Regular cardiac myocyte (primary cell): ENCODE measurements at places on chromosomes 2 and 18. TPM values are rescaled to one million over a fixed set of nuclear protein-coding genes. Genes with fewer than 3 reads are reported as not detected.

Gene POU3F3
- total RNA-seq = 0.19 and 0.28 TPM in 2 replicates

Gene NCOA1
- 7.5 and 7.9 TPM in 2 replicates for total RNA-seq

Gene UGT1A10
- not detected in 2 replicates for total RNA-seq

Gene ST6GAL2
- under 0.01 TPM in 2 replicates for total RNA-seq

Gene L3MBTL4
- under 0.01 TPM in 2 replicates for total RNA-seq

Gene GNLY
- total RNA-seq = not detected in 2 replicates

Gene STK11IP
- 11.5 and 19.4 TPM in 2 replicates for total RNA-seq

Gene C2orf15
- total RNA-seq = 0.19 and 0.28 TPM in 2 replicates

Gene PXDN
- 204 TPM in 2 replicates for total RNA-seq

Gene TCF7L1
- 1.3 and 2.3 TPM in 2 replicates for total RNA-seq

Gene COBLL1
- 7.7 and 20.9 TPM in 2 replicates for total RNA-seq

Gene STPG4
- total RNA-seq = under 0.01 and 0.56 TPM in 2 replicates

Gene ATL2
- total RNA-seq = 114 and 122 TPM in 2 replicates

Gene UGT1A3
- total RNA-seq = not detected in 2 replicates

Gene CYBRD1
- total RNA-seq = 81.9 and 312 TPM in 2 replicates

Gene C1D
- 30.7 and 33.3 TPM in 2 replicates for total RNA-seq

Gene NT5DC4
- not detected in 2 replicates for total RNA-seq

Gene KATNAL2
- total RNA-seq = 0.96 and 2.5 TPM in 2 replicates

Gene MFSD6
- 10.7 and 21.4 TPM in 2 replicates for total RNA-seq

Gene SLC66A2
- total RNA-seq = 38.3 and 45.1 TPM in 2 replicates

Gene SPP2
- total RNA-seq = not detected in 2 replicates

Gene GAD1
- total RNA-seq = under 0.01 and 0.19 TPM in 2 replicates

Gene COLEC12
- 5.0 and 10.1 TPM in 2 replicates for total RNA-seq

Gene ABCB11
- total RNA-seq = not detected in 2 replicates

Gene SKOR2
- not detected in 2 replicates for total RNA-seq

Gene TTC27
- 29.9 and 39.7 TPM in 2 replicates for total RNA-seq

Gene CCL20
- total RNA-seq = 1.3 and 57.5 TPM in 2 replicates

Gene MROH2A
- total RNA-seq = not detected in 2 replicates

Gene KDSR
- 32.8 and 37.2 TPM in 2 replicates for total RNA-seq

Gene SERPINB5
- total RNA-seq = under 0.01 TPM in 2 replicates

Gene FSIP2
- total RNA-seq = under 0.01 and 0.19 TPM in 2 replicates

Gene TTR
- total RNA-seq = not detected in 2 replicates

Gene VWC2L
- not detected in 2 replicates for total RNA-seq

Gene FEV
- total RNA-seq = not detected in 2 replicates
